ENCODE measurements at places on chromosomes 7 and 10. TPM values are rescaled to one million over a fixed set of nuclear protein-coding genes. Genes with fewer than 3 reads are reported as not detected.

DNA sequence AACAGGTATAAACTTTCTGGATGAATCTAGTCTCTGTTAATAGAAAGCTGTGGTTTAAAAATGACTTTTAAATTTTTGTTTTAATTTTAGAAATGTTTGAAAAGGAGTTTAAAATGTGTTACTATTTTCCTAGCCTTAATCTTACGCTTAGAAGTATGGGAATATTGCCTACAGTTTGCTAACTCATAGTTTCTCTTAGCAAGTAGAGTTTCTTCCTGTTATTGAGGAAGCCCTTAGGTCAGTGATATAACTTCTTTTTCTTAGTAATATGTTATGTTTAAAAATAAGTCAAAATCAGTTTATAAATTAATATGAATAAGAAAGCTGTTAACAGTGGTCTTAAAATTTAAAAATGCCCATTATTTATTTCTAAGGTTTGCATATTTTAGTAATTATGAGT, 3.1 kb downstream of the STARD3NL start:
- H3K27me3 ChIP-seq = no peaks in the 10 kb centered on the region
- no peak overlapping the region for H3K27ac ChIP-seq

GRCh38 chr7:7858559-7858958, 110.0 kb upstream of the GLCCI1 start:
- no peaks in the 10 kb centered on the region for H3K36me3 ChIP-seq
- peaks cover 3% of the 10 kb centered on the region for H3K4me1 ChIP-seq
- H3K27ac ChIP-seq = no peak overlapping the region
- no peak overlapping the region for H3K4me3 ChIP-seq
- H3K27me3 ChIP-seq = no peaks in the 10 kb centered on the region

DNA sequence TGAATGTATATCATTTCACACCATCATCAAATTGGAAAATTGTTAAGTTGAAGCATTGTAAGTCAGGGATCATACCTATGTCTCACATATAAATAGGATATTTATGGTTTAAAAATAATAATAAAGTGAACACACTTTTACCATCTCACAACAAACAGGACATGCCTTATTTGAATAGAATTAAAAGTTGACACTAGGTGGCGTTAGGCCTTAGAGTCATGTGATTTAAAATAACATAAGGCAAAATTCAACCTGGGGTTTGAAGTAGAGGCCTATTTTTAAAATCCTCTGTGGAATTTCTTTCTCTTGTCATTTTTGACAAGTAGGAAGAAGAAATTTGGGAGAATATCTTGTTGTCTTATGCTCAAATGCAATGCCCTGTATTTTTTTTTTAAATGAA, 184.7 kb upstream of the PCDH15 start:
- H3K27me3 ChIP-seq = no peaks in the 10 kb centered on the region
- DNase-seq = peak; percentile 5
- H3K4me1 ChIP-seq = no peaks in the 10 kb centered on the region
- H3K4me3 ChIP-seq = no peak overlapping the region
- H3K27ac ChIP-seq = no peak overlapping the region

GRCh38 chr10:17426263-17426750, 28.1 kb downstream of the ST8SIA6 start:
- no peaks in the 10 kb centered on the region for H3K36me3 ChIP-seq
- no peak overlapping the region for H3K27ac ChIP-seq
- peaks cover 12% of the 10 kb centered on the region for H3K27me3 ChIP-seq
- no peak for DNase-seq
- H3K4me1 ChIP-seq = no peaks in the 10 kb centered on the region

DNA sequence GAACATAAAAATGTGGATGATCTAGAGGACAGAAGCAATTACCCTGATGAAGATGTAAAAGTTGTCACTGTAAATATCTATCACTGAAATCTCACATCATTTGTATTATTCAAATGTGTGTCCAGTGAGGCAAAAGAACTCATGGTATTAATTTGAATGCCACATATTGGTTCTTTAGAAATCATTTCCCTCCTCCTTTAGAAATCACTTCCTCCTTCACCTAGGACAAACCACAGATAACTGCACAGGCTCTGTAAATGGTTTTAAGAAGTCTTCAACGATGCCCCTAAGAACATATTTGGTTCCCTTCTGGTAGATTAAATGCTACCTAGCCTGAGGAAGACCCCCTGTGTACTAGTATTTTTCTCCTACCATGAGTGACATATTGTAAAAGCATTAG, 33.1 kb upstream of the ZNF518A start:
- no peaks in the 10 kb centered on the region for H3K4me1 ChIP-seq
- H3K27me3 ChIP-seq = peaks cover 7% of the 10 kb centered on the region
- no peaks in the 10 kb centered on the region for H3K36me3 ChIP-seq
- no peak for DNase-seq

DNA sequence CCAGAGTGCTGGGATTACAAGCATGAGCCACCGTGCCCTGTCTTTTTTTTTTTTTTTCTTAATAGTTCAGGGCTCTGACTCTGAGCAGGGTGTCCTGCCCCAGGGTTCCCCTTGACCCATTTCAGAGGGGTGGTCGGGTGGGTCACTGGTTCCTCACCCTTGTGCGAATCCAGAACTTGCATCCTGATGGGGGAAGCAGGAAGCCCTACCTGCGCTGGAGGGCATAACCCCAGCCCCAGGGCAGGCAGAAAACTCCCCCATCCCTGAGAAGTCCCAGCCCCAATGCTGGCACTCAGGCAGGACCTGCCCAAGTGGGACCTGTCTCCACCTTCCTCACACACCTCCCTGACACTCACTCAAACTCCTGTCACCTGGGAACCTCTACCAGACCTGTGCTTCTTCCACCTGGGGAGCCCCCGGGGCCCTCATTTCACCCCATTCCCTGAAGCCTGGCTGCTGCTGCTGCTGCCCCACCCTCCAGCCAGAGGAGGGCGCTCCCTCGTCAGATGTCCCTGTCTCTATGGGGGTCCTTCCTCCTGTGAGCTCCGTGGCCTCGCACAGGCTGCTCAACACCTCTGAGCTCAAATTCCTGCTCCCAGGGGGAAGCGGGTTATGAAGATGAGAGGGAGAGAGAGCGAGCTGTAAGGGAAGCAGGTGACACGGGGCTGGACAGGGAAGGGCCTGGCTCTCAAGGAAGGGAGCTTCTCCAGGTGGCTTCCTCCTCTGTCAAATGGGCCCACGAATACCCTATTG, 15.1 kb upstream of the ZNF273 start:
- no peak for DNase-seq
- H3K4me1 ChIP-seq = no peaks in the 10 kb centered on the region
- peaks cover 15% of the 10 kb centered on the region for H3K27me3 ChIP-seq
- no peak overlapping the region for H3K27ac ChIP-seq
- H3K36me3 ChIP-seq = no peaks in the 10 kb centered on the region

- no peak for DNase-seq
- no peaks in the 10 kb centered on the region for H3K36me3 ChIP-seq
- no peaks in the 10 kb centered on the region for H3K27me3 ChIP-seq
- H3K4me1 ChIP-seq = no peaks in the 10 kb centered on the region
Observed at GRCh38 chr10:72935361-72935760, 19.2 kb downstream of the PLA2G12B start.

DNA sequence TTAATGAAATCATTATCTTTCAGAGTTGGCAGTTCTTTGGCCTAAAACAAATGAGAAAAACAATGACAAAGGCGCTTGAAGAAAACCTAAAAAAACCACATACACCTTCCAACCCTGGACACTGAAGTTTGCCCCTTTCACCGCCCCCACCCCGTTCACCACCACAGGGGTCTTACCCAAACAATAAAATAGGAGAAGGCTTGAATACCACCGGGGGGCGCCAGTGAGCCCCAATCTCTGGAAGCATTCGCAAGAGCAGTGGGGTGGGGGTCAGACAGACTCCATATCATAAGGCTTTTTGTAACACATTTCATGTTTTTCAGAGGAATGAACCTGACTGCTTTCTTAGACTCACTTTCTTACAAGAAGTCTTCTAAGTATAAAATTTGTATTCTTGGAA, 163.6 kb downstream of the PIP4K2A start:
- H3K27me3 ChIP-seq = no peaks in the 10 kb centered on the region
- peak; percentile 36 for DNase-seq
- H3K27ac ChIP-seq = no peak overlapping the region
- peaks cover 2% of the 10 kb centered on the region for H3K4me1 ChIP-seq

GRCh38 chr10:77313066-77313750, 324.4 kb downstream of the KCNMA1 start:
- no peak for DNase-seq
- H3K27me3 ChIP-seq = no peaks in the 10 kb centered on the region
- no peaks in the 10 kb centered on the region for H3K4me1 ChIP-seq
- no peak overlapping the region for H3K27ac ChIP-seq
- H3K36me3 ChIP-seq = no peaks in the 10 kb centered on the region

- no peaks in the 10 kb centered on the region for H3K36me3 ChIP-seq
- no peaks in the 10 kb centered on the region for H3K27me3 ChIP-seq
- DNase-seq = peak; percentile 94
- H3K4me3 ChIP-seq = peak overlapping the region; percentile 18
- no peak overlapping the region for H3K27ac ChIP-seq
Observed at GRCh38 chr7:136086712-136087111, 109.6 kb upstream of the MTPN start.

DNA sequence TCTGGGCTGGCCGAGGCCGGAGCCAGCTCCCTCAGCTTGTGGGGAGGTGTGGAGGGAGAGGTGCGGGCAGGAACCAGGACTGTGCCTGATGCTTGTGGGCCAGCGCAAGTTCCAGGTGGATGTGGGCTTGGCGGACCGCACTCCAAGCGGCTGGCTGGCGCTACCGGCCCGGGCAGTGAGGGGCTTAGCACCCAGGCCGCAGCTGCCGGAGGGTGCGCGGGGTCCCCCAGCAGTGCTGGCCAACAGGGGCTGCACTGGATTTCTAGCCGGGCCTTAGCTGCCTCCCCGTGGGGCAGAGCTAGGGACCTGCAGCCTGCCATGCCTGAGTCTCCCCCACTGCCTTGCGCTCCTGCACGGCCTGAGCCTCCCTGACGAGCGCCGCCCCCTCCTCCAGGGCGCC, 242.8 kb downstream of the CCSER2 start:
- no peak for DNase-seq
- H3K4me1 ChIP-seq = no peaks in the 10 kb centered on the region
- no peaks in the 10 kb centered on the region for H3K36me3 ChIP-seq
- H3K4me3 ChIP-seq = no peak overlapping the region

DNA sequence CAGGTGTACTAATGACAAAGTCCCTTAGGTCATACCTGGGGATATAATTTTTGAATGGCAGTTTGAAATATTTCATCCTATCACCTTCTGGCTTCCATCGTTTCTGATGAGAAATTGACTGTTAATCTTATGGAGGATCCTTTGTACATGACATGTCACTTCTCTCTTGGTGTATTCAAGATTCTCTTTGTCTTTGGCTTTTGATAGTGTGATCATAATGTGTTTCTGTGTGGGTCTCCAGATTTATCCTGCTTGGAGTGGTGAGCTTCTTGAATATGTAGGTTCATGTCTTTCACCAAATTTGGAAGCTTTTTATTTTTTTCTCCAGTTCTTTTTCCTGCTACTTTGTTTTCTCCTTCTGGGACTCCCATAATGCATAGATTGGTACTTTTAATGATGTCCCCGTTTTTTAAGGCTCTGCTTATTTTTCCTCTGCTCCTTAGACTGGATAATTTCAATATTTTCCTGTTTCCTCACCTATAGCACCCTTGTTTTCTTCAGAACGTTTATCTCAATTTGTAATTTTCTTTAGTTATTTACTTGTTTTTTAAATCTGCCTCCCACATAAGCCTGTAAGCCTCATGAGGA, 4.4 kb downstream of the RBM33 start:
- no peak overlapping the region for H3K27ac ChIP-seq
- no peak overlapping the region for H3K4me3 ChIP-seq
- peaks cover 1% of the 10 kb centered on the region for H3K36me3 ChIP-seq
- peaks cover 4% of the 10 kb centered on the region for H3K4me1 ChIP-seq
- no peaks in the 10 kb centered on the region for H3K27me3 ChIP-seq
- DNase-seq = no peak

The GIMAP8 gene
- total RNA-seq = under 0.01 TPM

The FUOM gene
- total RNA-seq = 15.0 TPM

The ICA1 gene
- under 0.01 TPM for total RNA-seq

The LRIT1 gene
- not detected for total RNA-seq

The SMO gene
- total RNA-seq = 12.6 TPM

The FKBP6 gene
- total RNA-seq = not detected

The CYP17A1 gene
- not detected for total RNA-seq

The TPK1 gene
- 4.1 TPM for total RNA-seq

The AZGP1 gene
- not detected for total RNA-seq

All from fibroblast of lung (primary cell).